Coronary artery (tissue), 2 donors: ENCODE measurements at places on chromosomes 4 and X.

GRCh38 chrX:45992402-45993123 is 552.7 kb downstream of the ZNF674 start:
- DNase-seq: no peak

GRCh38 chr4:80204433-80205011 is 7.2 kb downstream of the PRDM8 start:
- DNase-seq: no peak

DNA sequence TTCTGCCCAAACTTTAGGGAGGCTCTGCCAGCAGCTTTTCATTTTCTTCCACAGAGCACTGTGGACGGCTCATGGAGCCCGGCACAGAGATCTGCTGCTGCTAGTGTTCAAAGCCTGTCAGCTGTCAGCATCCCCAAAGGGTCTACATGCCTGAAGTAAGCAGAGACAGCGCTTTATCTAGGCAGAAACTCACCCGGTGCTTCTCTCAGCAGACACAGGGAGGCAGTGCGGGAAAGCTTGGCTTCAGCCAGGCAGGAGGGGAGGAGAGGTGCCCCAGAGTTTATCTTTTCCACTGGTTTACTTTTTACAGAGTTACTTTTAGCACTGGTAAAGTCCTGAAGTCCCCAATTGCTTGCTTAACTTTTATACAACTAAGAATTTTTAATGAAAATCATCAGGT is 339.3 kb downstream of the NKX6-1 start:
- DNase-seq: no peak

DNA sequence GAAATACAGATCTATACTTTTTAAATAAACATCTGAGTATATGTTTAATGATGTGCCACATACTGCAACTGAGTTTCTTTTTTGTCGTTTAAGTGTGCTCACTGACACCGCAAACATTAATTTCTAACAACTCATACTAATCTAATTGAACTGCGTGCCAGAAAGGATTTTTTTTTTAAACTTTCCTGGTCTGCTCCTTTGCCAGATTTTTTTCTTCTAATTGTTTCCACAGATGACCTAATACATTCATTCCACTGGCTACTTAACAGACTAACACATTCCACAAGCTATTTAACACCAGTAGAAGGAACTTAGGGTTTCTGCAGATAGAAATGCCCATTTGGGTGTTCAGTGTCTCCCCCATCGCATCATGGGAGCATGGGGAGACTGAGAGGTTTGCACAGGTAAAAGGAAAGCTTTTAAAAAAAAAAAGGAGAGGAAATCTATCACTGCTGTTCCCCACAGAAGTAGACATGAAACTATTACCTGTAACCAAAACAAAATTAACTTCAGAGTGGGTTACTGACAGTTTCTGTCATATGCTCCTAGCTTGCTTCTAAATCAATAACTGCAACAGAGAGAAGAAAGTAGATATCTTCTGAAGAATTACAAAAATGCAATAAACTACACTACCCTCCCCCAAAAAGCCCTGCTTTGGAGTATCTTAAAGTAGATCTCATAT is 31.6 kb downstream of the SH3KBP1 start:
- no peak for DNase-seq

- DNase-seq: no peak
Measured at GRCh38 chrX:20664774-20665173, 398.1 kb upstream of the RPS6KA3 start.

DNA sequence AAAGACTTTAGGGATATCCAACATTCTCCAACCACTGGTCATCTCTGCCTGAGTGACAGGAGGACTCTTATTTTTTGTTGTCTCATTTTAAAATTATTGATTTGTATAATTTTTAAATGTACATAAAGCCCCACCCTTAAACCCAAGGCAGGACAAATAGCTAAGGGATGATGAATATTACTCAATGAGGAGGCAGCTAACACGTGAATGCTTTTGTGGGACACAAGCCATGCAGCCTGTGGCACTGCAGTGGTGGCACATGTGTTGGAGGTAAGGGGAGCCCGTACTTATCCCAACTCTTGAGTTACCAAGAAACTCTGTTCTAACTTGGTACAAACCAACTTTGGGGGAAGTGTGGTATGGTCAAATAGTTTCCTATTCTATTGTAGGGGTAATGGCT is 19.5 kb downstream of the MID1IP1 start:
- no peak for DNase-seq

DNA sequence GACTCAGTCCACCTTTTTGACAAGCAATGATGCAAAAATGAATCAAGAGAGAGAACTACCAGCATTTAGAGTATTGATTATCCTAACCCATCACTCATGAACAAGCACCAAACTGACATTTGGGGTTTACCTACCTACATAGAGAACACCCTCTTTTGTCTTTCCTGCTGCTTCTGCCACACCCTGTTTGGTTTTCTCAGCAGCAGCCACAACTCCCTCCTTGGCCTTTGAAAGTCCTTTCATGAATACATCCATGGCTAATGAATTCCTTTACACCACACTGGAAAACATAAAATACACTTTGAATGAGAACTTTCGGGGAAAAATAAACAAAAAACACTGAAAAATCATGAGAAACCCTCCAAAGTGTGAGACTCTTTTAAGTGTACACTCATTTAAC is 1.5 kb downstream of the SNCA start:
- DNase-seq: no peak

DNA sequence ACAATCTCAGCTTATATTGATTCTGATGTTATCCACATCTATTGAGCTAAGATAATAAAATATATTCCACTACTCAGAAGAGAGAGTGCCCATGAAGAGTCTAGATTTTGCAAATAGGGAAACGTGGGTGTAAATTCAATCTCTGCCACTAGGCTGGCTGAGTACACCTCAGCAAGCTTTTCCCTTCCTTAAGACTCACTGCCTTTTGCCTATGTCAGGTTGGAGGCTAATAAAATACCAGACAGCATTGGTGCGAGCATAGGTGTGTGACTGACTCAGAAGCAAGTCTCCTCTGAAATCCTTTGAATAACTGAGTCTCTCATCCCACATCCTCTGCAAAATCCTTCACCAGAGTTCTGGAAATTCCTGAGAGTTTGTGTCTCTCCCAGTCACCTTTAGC is 405.4 kb upstream of the CPEB2 start:
- DNase-seq: no peak

DNA sequence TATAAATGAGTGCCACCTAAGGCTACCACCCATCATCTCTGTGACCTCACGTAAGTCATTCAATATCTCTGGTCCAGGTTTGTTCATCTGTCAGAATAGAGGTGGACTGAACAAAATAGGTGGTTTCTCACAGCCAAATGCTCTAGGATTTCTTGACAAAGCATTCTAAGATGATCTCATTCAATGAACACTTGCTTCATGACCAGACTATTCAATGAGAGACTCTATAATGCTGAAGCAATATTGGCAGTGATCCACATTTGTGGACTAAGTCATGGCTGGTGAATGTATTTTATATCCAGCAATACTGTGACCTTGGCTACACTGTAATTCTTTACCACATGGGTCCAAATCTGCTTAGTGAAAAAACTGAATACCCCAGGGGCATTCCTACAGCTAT is 37.9 kb downstream of the LDB2 start:
- no peak for DNase-seq

GRCh38 chr4:145061318-145061920 is 36.6 kb downstream of the ANAPC10 start:
- DNase-seq: no peak

- DNase-seq: no peak
Measured at GRCh38 chr4:90419124-90419711, 292.0 kb downstream of the CCSER1 start.

GRCh38 chrX:43003939-43004338 is 226.0 kb upstream of the PPP1R2C start:
- no peak for DNase-seq
